Right ventricle myocardium inferior (tissue), 1 donor: ENCODE measurements at places on chromosomes 11 and 22. TPM values are rescaled to one million over a fixed set of nuclear protein-coding genes. Genes with fewer than 3 reads are reported as not detected.

Gene BIK
- 0.43 TPM for total RNA-seq

Gene HBE1
- total RNA-seq: not detected

Gene TRIM29
- total RNA-seq: not detected

Gene NUDT22
- total RNA-seq: 66.4 TPM

Gene NNMT
- 44.0 TPM for total RNA-seq

Gene HEPACAM
- 0.41 TPM for total RNA-seq

Gene BTBD18
- total RNA-seq: not detected

Gene ELF5
- total RNA-seq: not detected

- DNase-seq: no peak
Measured at GRCh38 chr11:134535029-134536025, 123.3 kb upstream of the B3GAT1 start.

DNA sequence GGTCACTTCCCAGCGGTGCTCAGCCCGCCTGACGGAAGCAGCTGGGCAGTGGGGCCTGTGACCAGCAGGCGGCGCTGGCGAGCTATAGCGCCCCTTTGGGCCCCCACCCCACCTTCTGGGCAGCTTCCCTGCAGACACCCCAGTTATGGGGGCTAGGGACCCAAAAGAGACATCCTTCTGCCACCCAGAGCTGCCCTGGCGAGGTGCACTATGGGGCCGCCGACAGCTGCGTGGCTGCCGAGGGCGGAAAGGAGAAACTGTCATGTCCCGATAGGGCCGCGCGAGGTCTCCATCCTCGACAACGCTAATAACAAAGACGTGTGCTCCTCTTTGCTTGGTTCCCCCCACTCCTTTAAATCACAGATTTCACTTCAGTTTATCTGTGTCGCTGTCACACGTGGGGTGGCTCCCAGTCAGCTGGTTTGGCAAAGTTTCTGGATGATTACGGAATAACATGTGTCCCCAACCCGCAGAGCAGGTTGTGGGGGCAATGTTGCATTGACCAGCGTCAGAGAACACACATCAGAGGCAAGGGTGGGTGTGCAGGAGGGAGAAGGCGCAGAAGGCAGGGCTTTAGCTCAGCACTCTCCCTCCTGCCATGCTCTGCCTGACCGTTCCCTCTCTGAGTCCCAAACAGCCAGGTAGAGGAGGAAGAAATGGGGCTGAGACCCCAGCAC lies 673 bp upstream of the MYO7A start:
- DNase-seq: peak; percentile 82

GRCh38 chr11:71519546-71519945 lies 7.5 kb upstream of the KRTAP5-7 start:
- no peak for DNase-seq

GRCh38 chr11:14370496-14370895 lies 11.5 kb upstream of the RRAS2 start:
- no peak for DNase-seq

DNA sequence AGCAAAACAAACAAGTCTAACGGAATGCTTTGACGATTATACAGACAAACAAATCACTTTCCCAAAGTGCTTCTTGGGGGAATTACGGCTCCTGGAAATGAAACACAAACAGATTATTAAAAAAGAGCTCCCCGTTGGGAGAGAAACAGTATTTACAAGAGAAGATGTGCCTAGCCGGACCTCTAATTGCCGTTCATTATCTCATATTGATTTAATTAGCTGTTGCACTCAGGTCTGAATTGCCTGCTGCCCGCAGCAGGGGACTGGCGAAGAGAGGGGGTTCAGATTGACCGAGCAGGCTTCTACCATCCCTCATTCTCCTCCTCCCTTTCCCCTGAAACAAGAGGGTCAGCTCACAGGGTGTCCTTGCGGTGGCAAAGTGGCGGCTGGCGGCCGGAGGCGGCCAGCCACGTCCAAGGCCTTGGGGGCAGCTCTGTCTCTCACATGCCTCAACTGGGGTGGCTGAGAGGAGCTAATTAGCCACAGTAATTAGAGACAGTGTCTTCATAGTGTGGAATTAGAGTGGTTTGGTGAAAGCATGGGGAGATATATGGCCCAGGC lies 295.1 kb downstream of the MIAT start:
- DNase-seq: no peak

GRCh38 chr11:31414338-31414737 lies 44.7 kb downstream of the DNAJC24 start:
- no peak for DNase-seq

DNA sequence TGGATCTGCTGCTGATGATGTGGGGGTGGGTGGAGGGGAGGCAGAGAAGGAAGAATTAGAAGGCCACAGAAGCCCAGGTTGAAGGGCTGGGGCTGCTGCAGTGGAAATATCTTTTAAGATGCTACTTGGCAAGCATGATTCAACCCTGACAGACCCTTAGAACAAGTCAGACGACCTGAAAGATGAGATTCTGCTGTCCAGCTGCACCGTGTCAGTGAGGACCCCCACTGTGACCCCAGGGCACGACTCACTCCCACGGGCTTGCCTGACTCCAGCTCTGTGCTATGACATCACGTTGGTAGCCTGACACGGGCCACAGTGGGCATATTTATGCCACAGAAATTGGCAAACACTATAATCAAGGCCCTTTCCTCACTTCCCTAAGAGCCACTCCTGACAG lies 36.0 kb downstream of the LRFN4 start:
- no peak for DNase-seq

- DNase-seq: no peak
Measured at GRCh38 chr11:36564376-36565030, 3.3 kb upstream of the RAG1 start.

GRCh38 chr22:44525941-44526778 lies 28.1 kb upstream of the RTL6 start:
- DNase-seq: no peak

GRCh38 chr11:45025716-45026492 lies 75.2 kb upstream of the TP53I11 start:
- peak; percentile 72 for DNase-seq

- DNase-seq: no peak
Measured at GRCh38 chr22:23796461-23796860, 9.7 kb downstream of the SMARCB1 start.
